ENCODE measurements at places on chromosomes 16 and 17.

- no peak for DNase-seq
Measured at GRCh38 chr17:73210002-73210678, 17.3 kb downstream of the COG1 start.

- no peak for DNase-seq
Measured at GRCh38 chr16:11354733-11355574, 9.7 kb downstream of the RMI2 start.

DNA sequence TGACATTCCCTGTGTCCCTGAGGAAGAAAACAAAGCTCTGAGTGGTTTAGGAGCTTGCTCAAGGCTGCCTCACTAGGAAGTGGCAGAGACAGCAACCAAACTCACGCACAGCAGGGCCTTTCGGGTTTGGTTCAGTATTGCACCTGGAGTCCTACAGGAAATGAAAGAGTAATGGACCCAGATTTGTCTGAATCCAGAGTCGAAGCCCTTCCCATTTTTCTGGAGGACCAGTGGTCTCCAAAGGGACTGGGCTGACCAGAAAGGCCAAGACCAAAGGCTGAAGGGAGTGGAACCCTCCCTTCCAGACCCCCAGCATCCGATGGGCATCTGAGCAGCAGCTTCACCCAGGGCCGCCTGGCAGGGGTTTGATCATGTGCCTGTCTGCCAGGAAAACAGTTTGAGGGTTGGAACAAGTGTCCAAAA, 85.5 kb upstream of the RPL38 start:
- DNase-seq = no peak

GRCh38 chr16:20833086-20833485, 26.8 kb downstream of the REXO5 start:
- DNase-seq = no peak

GRCh38 chr17:6137716-6138502, 67.7 kb downstream of the WSCD1 start:
- no peak for DNase-seq

DNA sequence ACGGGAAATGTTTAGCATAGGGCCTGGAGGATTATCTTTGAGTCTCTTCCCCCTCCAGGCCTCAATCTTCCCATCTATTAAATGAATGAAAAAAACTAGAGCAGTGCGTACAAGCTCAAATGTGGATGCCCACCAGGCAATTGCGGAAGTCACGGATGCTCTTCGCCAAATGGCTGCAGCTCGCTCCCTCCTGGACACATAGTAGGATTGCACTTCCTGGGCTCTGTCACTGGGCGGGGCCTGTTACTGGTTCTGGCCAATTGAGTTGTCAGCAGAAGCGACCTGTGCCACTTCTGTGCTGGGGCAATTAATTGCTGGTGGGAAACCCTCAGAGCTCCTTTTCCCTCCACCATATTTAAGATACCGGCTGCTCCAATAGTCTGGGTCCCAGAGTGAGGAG, 168.2 kb upstream of the IRX6 start:
- no peak for DNase-seq

GRCh38 chr16:67907397-67908180, 14.5 kb downstream of the PSKH1 start:
- no peak for DNase-seq

GRCh38 chr17:19958023-19958422, 19.6 kb downstream of the AKAP10 start:
- DNase-seq = no peak

- DNase-seq = no peak
Measured at GRCh38 chr17:67520252-67520906, 143.3 kb downstream of the PITPNC1 start.

DNA sequence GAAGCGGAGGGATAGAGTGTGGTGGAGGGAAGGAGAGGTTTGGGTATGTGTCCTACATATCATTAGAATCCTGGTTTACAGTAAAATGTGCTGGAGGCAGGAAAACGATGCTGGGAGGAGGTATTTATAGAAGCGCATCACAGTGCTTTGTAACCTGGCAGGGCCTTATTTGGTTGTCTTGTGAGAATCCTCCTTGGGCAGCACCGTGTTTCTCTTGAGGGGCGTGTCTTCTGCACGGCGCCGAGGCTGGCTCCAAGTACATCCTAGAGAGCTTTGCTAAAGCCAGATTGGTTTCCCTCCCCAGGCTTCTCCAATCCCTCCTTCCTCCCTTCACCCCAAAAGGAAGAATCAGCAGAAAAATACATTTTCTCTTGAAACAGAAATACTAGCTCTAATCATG, 24.4 kb downstream of the CACNG5 start:
- no peak for DNase-seq

GRCh38 chr17:29716566-29716965, 93.9 kb upstream of the CORO6 start:
- no peak for DNase-seq

DNA sequence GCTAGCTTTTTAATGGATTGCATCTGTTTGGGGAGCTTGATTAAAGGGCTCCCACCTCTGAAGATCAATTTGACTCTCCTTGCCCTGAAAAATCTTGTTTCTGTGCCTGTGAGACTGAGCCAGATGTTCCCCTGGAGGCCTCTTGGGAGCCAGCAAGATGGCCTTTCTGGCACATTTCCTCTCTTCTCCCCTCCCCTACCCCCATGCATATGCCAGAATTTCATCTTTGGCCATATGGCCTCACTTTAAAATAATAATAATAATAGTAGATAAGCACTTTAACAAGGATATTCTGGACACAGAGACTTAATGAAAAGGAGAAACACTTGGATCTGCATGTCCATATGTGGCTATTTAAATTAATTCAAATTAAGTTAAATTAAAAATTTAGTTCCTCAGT, 144.1 kb upstream of the CES5A start:
- DNase-seq = no peak

DNA sequence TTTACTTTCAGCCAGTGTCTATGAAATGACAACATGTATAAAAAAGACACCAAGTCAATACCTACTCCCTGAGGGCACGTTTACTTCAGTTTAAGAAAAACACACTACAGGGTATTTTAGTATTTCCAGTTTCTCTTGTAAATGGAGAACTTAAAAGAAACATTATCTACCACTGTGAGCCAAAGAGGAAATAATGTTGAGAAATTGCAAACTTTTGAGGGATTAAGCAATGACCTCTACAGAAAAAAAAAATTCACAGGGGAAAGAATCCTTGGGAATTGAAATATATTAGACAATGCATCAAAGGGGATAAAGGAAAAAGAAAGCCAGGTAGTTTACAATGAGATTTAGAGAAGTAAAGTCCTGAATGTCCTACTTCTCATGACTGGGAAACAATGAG, 126.0 kb downstream of the KCNJ2 start:
- DNase-seq = no peak

DNA sequence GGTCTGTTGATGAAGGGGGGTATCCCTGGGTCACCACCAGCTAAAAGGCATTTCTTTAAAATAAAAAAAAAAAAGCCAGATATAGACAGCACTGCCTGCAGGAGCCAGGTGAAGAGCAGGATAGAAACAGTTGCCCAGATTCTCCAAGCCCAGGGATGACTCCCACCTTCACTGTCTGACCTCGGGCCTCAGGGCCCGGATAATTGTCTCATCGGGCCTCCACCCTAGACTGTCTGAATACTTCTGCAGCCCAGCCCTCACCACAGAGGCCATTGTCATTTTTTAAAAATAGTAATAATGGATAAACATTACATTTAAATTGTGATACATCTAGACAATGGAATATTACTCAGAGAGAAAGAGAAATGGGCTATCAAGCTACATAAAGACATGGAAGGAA, 92.8 kb upstream of the TNRC6C start:
- no peak for DNase-seq

DNA sequence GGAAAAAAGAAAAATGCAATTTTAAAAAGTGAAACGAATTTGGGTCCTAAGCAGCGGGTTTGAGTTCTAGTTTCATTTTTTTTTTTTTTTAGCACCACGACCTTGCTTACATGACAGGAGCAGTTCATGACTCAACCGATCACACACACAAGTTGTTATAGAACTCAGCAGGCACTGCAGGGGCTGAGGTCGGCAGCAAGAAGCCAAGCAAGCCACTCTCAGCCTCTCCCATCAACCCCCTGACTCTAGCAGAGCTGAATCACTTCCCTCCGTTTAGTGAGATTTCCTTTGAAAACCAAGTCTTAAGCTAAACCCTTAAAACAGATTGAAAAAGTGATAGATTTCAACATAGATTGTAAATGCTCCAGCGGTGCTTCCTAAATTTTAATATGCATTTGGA, 520.8 kb downstream of the HAPSTR1 start:
- no peak for DNase-seq

DNA sequence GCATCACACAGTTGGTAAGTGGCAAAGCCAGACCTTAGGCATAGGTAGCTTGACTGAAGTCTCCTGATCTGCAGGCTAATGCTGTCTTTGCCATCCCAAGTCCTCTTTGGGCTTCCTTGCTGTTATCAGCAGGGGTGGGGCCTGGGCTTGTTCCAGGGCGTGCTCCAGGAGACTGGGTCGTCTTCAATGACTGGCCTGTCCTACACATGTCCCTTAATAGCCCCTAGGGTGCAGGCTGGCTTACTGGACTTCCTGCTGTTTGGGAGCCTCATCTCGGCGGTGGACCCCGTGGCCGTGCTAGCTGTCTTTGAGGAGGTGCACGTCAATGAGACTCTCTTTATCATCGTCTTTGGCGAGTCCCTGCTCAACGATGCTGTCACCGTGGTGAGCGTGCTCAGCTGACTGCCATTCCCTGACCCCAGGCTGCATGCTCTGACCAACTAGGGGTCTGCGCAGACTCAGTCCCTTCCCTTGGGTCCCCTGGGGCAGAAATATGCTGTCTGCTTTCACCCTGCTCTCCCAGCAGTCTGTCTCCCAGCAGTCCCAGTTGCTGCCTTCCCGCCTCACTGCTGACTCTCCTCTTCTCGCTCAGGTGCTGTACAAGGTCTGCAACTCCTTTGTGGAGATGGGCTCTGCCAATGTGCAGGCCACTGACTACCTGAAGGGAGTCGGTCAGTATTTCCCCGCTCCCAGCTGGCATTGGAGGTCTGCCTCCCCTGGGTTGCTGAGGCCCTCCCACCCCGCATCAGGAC, 6.2 kb downstream of the SLC9A5 start:
- DNase-seq = no peak

DNA sequence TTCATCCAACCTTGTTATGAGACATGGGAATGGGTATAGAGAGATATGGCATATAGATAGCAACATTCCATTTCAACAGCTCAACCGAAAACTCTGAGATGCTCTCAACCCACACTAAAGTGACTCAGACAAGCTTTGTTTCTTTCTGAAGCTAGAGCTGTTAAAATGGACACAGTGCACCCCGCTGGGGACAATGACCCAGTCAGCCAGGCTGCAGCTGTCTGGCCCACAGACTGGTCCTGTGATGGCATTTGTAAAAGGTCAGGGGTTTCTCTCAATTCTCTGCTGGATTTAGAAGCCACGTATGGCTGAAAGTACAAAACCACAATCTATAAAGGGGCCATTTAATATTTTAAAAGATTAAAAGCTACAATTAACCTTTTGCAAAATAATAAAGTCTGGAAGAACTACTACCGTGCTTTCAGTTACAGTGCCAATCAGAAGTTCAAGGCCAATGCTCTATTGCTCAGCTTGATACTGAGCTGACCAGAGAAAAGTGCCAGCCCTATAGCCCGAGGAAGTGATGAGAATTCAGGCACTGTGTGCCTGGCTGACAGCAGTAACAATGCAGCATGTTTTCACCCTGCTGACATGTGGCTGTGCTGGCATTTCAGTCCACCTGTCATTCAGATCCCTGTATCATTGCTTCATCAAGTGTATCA, 60.2 kb downstream of the TEX2 start:
- no peak for DNase-seq

GRCh38 chr16:2690852-2691251, 8.5 kb downstream of the KCTD5 start:
- no peak for DNase-seq

DNA sequence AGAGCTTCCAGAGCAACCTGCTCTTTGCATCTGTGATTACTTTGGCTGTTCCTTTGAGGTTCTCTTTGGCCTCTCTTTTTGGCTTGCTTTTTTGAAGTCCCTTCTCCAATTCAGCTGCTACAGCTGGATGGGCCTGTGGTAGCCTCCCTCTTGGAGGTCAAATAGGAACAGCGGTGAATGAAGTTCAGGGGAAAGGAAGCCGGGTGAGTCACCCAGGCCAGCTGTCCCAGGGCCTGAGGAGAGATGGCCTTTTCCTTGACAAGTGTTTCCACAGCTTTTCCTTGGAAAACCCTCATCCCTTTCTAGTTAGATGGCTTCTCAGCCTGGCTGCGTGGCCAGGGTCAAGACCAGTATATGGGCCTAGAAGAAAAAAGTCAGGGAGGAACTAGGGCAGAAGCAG, 103.1 kb downstream of the STX8 start:
- peak; percentile 65 for DNase-seq

DNA sequence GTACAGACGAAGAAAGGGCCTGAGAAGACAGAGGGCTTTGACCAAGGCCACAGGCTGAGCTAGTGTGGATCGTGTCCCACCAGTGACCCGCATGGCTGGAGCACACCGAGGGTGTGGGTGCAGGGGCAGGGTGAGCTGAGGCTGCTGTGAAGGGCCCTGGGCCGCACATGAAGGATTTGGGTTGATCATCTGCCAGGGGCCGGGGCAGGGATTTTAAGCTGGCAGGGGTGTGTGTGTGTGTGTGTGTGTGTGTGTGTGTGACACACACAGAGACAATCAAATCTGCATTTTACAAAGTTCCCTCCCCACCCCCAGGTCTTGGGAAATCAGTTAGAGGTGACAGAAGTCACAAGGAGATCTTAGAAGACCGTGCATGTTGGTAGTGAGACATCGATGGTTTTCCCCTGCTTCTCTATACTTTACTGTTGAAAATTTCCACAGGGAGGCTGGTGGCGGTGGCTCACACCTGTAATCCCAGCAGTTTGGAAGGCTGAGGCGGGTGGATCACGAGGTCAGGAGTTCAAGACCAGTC, 65.2 kb downstream of the SRCIN1 start:
- DNase-seq = no peak

DNA sequence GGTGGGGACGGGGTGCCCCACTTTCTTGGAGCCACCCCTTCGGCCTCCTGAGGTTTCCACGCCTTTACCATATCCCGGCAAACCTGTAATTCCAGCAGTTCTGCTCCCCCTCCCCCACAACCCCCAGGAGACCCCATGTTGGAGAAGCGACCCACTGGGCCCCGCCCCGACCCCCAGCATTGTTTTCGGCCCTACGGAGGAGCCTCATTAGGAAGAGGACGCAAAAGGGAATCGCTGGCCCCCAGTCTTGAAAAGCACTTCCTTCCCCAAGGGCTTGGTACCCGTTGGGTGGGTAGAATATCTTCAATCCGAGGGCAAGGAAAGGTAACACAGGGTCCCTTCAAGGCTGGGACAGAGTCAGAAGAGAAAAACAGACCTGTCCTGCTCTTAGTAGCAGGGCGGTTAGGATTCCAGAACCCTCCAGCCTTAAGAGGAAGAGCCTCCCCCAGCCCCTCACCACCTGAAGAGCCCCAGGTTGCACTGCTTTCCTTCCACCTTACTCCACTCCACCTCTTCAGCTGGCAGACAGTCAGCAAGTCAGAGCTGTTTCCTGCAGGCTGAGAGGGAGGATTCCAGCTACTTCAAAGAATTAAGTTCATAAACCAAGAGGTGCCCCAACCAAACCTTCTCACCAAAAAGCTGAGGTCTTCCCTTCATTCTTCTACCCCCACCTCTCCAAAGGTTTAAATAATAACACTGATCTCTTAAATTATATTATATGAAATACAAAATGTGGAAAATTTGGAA, 803 bp upstream of the TLCD2 start:
- no peak for DNase-seq

Data from heart left ventricle (tissue), 16 donors.